Activated CD4-positive, alpha-beta memory T cell treated with anti-CD3 and anti-CD28 coated beads, Interleukin-2, amount 10 ng/mL, durations not matched to agents 7 days and 5 days (primary cell): ENCODE measurements at places on chromosomes 6 and 20. TPM values are rescaled to one million over a fixed set of nuclear protein-coding genes. Genes with fewer than 3 reads are reported as not detected.

DNA sequence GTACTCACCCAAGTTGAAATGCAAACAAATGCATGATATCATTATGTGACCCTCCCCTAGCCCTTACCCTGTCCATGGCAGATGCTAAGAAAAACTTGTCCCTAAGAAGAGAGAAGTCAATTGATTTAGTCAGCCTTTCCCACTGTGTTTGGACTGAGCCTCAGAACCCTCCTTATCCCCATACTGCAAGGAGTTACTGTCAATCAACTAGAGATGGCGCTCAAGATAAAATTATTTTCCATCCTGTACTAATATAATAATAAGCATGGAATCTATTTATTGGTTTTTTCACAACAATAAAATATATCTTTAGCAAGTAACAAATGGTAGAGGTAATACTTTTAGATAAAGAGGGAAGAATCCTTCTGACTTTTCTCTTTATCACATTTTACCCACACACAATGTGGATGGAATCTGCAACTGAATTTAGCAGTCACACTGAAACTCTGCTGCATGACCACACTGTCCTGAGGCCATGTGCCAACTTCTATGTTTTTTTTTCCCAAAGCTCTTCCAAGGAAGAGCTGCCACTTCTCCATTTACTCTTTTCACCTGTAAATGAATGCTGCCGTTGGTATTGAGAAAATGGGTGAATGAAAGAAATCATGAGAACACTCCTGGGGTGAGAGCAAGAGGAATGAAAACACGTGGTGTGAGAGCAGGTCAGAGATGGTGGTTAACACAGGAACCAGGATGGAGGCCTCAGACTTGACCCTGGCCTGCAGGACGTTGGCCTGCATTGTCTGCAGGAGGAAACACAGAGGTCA, 10.5 kb downstream of the NT5E start:
- DNase-seq = no peak

Gene SIRPD
- total RNA-seq = 0.15 TPM

Gene UTRN
- 140 TPM for total RNA-seq

Gene MEI4
- total RNA-seq = not detected

Gene FAXC
- 0.38 TPM for total RNA-seq

Gene OVOL2
- not detected for total RNA-seq
